ENCODE measurements at places on chromosomes 6 and 20.
A peak's percentile ranks its signal among the peaks of the same experiment; 100 is the strongest.

DNA sequence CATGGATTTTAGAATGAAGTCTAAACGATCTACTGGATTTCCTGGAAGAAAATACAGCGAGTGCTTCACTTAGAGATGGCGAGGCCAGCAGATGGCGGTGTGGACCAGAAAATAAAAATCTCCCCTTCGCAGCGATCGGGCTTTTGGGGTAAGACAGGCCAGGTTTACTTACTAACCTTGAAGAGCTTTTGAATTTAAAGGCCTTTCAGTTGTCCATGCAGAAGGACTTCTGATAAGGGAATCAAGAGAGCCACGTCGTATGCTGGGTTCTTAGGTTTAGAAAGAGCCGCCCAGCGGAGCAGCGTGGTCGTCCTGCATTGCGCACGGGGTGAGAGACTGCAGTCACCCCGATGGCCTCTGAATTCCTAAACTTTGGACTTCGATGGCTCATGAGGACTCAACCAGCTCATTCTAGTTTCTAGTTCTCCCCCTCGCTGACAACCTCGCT, 125.2 kb upstream of the RALGAPA2 start:
- peak; percentile 66 for DNase-seq

DNA sequence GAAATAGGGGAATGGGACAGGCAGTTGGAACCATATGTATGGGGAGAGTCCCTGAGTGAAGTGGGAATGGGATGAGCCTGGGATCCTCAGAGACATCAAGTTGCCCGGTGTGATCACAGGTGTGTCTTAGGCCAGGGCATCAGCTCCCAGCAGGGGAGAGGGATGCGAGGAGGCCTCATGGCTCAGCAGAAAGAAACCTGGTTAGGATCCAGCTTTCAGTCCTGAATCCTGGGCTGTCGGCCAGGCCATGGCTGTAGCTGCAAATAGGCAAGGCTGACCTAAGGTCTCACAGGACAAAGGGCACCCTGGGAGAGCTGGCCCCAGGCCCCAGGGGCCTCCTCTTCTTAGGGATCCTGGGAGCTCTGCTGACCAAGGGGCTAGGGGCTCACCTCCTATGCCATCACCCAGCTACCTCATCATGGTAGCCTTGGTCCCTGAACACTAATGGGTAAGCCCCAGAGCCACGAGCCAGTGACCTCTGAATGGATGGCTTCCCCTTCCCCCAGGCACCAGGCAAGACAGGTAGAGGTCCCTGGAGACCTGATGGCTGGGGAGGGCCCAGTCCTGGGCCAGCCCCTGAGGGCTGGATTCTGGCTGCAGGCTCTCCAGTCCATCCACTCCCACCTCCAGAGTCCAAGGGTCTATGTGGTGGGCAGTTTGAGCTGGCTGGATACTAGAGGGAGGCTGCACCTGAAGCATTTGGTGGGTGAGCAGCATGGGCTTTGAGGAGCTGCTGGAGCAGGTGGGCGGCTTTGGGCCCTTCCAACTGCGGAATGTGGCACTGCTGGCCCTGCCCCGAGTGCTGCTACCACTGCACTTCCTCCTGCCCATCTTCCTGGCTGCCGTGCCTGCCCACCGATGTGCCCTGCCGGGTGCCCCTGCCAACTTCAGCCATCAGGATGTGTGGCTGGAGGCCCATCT, at the start of gene SLC22A7:
Gene SLC22A7 (plus strand): TSS at position 617 of the 921 bp plus-strand sequence. CDS start 99 bp downstream, at position 716.
- DNase-seq = no peak

GRCh38 chr6:11625302-11625701, 87.8 kb downstream of the TMEM170B start:
- no peak for DNase-seq

DNA sequence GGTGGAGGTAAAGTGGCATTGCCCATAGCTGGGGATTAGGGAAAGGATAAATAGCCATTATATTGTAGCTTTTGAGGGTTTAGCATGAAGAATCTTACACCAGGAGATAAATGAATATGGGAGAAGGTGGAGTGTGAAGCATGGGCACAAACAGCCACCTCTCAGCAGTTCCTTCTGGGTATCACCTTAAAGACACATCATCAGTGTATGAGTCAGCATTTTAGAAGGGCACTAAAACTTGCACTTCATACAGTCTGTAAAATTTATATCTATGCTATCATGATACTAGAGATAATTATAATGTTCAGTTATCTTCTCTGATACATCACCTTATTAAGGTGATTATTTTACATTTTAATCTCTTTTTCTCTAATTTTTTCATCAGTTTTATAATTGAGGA, 25.3 kb downstream of the SLC35A1 start:
- no peak for DNase-seq

DNA sequence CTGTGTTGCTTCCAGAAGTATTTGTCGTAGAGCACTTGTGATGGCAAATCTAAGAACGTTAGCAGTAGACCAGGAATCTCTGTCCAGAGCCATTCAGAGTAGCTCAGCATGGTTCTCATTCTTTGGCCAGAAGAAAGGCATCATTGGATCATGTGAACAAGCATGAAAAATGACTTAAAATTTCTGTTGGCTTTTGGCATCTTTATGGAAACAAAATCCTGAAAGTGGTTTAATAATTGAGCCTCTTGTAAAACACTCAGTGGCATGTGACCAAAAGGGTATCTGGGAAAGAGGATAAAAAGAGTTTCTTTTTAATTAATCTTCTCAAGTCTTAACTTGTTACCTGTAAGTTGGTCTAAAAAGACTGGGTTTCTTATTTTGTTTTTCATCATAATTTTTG, 55.2 kb downstream of the PTPN1 start:
- DNase-seq = no peak

- DNase-seq = no peak
Measured at GRCh38 chr20:11429168-11429567, 488.5 kb upstream of the BTBD3 start.

- DNase-seq = peak; percentile 99
Measured at GRCh38 chr6:141326426-141326825, 806.3 kb upstream of the GJE1 start.

GRCh38 chr20:36726168-36726567, 19.7 kb downstream of the NDRG3 start:
- no peak for DNase-seq

DNA sequence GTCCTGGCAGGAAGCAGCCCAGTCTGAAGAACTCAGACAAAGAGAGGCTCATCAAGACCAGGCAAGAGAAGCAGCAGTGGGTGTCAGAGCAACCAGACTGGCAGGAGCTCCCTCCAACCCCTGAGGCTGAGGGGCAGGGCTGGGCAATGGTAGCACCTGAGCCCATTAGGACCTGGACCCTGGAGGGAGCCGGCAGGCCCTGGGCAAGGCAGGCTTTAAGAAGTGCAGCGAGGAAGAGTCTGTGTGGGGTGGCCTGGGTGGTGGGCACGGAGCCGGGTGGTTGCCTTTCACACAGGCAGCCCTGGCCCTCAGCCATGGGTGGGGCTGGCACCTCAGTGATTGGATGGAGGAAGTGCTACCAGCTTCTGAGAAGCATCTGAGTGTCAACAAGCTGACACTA, 33.1 kb upstream of the IRF4 start:
- no peak for DNase-seq

DNA sequence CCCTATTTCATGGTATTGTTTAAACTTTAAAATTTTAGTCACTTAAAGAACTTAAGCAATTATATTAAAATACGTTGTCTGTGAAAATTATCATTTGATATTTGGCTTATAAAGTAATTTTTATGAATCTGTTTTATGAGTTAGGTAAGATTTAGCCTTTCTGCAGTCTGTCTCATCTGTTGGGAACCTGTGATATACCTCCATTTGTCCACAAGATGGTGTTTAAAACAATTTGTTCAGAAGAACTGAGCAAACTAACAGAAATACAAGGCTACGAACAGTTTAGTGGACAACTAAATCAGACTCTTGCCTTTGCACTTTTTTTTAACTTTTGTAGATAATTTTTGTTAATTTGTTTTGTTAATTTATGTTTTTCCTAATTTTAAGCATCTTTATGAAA, 92.4 kb downstream of the COL9A1 start:
- DNase-seq = peak; percentile 46

GRCh38 chr20:61785567-61785816, 280.2 kb downstream of the TAF4 start:
- no peak for DNase-seq

DNA sequence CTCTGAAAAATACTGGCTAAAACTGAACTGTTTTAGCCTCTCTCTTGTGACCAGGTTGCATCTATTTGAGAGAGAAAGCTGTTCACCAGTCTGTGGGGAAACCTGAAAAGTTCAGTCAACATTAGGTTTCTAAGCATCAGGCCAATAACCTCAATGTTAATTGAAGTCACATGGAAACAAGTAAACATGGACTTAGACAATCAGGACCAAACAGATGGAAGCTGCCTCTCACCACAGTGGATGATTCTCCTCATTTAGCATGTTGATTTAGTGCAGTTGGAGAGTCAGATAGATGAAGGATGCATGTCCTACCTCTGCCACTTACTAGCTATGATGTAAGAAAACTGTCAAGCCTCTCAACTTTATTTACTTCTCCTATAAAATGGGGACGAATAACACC, 18.2 kb downstream of the SCGN start:
- DNase-seq = no peak

DNA sequence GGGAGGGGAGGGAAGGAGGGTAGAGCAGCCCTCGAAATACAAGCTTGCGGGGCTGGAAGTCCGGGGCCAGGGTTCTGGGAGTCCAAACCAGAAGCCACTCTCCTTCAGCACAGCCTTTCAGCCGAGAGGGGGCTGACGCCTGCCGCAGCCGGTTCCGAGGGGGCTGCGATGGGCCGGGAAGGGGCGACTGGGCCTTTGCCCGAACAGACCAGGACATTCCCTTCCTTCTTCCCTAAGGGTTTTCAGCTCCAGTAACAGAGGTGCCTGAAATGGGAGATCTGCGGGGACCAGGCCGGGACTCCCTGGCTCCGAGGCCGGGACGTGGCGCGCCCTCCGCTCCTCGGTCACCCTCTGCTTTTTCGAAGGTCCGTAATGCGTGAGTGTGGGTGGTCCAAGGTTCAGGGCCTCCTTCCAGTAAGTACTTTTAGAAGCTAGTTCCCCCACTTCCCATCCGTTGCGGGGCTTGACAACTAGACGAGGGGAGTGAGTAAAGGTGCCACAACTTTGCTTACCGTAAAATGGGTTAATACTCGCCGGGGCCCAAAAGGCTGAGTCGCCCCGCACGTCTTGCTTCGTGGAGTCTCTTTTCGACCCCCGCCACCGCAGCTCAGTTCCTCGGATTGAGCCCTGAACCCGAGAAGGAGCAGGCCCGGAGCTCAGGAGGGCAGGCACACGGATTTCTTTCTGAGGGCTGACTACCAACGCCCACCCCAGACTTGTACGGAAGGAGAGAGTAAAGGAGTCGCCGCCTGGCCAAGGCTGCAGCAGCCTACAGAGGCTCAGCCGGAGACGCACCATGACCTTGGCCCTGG, 2.9 kb upstream of the OLIG3 start:
- no peak for DNase-seq

- no peak for DNase-seq
Measured at GRCh38 chr6:52840763-52841585, at the start of gene GSTA5. Gene GSTA5, minus strand, starts transcription at chr6:52840813.

- no peak for DNase-seq
Measured at GRCh38 chr6:169445661-169446581, 192.3 kb upstream of the THBS2 start.

- DNase-seq = no peak
Measured at GRCh38 chr20:34185766-34186620, 55.2 kb upstream of the ASIP start.

GRCh38 chr20:48944663-48945297, 23.3 kb downstream of the ARFGEF2 start:
- DNase-seq = no peak

GRCh38 chr20:37598100-37598543, 70.4 kb upstream of the BLCAP start:
- DNase-seq = no peak

GRCh38 chr6:127118298-127119101, at the start of gene RSPO3:
Gene RSPO3, plus strand, starts transcription at chr6:127118671. Its CDS starts 522 bp downstream, at chr6:127119193.
- DNase-seq = no peak

DNA sequence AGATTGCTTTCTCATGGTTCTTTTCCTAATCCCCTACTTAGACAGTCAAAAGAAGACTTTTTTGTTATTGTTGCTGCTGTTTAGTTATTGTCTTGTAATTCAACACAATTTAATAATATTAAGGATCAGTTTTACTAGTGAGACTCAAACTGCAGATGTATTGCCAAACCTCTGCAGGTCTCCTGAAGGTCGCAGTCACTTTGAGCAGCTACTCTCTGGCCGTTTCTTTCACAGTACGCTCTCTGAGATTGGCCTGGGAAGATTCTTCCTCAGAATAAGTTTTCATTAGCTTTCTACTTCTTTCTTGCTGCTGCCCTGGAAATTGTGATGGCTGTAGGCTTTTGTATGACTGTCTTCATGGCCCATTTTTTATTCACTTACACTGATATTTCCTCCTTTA, 930.8 kb downstream of the QKI start:
- DNase-seq = no peak

GRCh38 chr6:47163536-47163935, 121.4 kb upstream of the ADGRF1 start:
- no peak for DNase-seq

DNA sequence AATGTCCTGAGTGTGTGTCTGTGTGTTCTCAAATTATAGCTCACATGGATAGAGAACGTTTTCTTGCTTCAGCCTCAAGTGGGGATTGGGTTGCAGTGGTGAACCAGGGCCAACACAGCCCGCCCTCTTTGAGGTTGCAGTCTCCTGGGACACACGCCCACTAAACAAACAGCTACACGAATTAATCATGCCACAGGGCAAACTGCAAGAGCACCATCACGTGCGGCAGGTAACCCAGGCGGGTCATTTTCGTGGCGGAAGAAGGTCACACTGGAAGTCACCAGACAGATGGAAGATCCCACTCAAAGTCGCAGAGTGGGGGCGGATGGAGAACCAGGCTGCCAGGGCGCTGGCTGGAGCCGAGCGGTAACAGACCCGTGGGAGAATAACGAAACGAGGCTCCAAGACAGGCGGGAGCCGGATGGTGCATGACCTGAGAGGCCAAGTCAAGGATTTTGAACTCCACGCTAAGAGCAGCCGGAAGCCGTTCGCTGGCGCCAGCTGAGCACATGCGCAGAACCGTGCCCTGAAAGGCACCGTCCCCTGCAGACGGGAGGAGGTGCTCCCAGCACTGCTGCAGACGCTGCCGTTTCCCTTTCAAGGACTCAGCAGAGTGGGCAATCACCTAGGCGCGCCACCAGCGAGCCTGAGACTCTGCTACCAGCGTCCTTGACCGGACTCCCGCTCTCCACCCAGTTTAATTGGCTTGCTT, 10.7 kb downstream of the DLL1 start:
- no peak for DNase-seq

DNA sequence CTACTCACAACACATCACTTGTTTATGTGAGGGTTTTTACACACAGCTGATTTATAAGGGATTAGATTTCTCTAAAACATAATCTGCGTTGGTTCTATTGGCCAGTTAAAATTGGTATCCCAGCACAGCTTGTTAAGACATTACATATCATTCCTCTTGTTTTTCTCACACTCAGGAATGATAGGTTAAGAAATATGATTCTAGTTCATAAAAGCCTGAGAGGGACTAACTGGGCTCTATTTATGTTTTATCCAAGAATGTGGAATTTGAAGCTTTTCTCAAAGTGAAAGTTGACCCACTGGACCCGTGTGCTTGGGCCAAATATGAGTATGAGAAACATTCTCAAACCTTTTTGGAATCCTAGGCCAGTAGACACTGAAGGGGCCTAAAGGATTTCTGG, 117.3 kb downstream of the TMEM170B start:
- DNase-seq = no peak

GRCh38 chr6:169938731-169939130, 187.3 kb downstream of the ERMARD start:
- no peak for DNase-seq

Data from RKO (cell line).